ENCODE measurements at places on chromosomes 5 and 9. TPM values are rescaled to one million over a fixed set of nuclear protein-coding genes. Genes with fewer than 3 reads are reported as not detected.

The C9 gene
- total RNA-seq, result 0.07 TPM

The PIP5KL1 gene
- 4.9 TPM for total RNA-seq

The MARVELD2 gene
- 10.6 TPM for total RNA-seq

DNA sequence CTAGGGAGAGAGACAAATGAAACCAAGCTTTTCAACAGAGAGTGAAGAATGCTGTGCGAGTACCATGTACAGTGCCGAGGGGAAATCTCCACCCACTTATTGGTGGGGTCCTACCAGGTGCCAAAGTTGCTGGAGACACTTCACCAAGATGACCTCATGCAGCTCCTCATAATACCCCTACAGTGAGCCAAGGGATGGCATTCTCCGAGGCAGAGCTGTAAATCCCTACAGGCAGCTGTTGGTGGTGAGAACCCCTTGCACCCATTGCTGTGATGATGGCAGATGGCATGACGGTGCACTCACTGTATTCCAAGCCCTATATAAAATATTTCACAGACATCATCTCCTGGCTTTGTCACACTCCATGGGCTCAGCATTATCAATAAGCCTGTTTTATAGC is 464.9 kb downstream of the SPOCK1 start:
- H3K36me3 ChIP-seq, result peaks cover 2% of the 10 kb centered on the region
- no peak overlapping the region for H3K27ac ChIP-seq
- H3K27me3 ChIP-seq, result no peaks in the 10 kb centered on the region
- no peak for DNase-seq
- no peak overlapping the region for H3K4me3 ChIP-seq

The PCDHA4 gene
- 9.5 TPM for total RNA-seq

The DAB2 gene
- 84.5 TPM for total RNA-seq

The SH2D3C gene
- 5.8 TPM for total RNA-seq

DNA sequence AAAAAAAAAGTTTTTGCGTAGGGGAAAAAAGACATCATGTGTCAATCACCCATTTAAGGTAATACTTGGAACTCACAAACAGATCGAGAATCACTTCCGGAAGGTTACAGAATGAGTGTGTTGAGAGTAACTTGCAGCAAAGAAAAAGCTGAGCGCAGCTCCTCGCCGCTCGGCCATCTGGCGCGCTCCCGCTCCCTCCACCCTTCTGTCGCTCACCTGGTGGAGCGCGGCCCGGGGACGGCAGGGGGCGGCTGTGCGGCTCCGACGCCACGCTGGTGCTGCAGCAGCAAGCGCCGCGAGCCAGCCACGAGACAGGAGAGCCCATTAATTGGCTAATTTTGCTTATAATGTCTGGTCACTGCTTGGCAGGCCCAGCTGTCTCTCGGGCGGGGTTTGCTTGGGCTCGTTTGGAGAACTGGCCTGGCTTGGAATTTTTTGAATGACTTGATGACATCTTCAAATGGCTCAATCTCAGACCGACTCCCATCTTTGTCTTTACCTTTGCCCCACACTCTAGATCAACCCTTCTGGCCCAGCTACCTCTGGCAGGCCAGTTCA is 601.8 kb downstream of the CCDC171 start:
- no peak for DNase-seq
- H3K27me3 ChIP-seq, result no peaks in the 10 kb centered on the region
- H3K4me3 ChIP-seq, result peak overlapping the region; percentile 37
- peaks cover 6% of the 10 kb centered on the region for H3K4me1 ChIP-seq
- no peak overlapping the region for H3K27ac ChIP-seq

GRCh38 chr5:171390883-171391677 is 3.4 kb downstream of the NPM1 start:
- DNase-seq, result no peak
- no peak overlapping the region for H3K27ac ChIP-seq
- H3K36me3 ChIP-seq, result peaks cover 53% of the 10 kb centered on the region
- no peaks in the 10 kb centered on the region for H3K27me3 ChIP-seq

DNA sequence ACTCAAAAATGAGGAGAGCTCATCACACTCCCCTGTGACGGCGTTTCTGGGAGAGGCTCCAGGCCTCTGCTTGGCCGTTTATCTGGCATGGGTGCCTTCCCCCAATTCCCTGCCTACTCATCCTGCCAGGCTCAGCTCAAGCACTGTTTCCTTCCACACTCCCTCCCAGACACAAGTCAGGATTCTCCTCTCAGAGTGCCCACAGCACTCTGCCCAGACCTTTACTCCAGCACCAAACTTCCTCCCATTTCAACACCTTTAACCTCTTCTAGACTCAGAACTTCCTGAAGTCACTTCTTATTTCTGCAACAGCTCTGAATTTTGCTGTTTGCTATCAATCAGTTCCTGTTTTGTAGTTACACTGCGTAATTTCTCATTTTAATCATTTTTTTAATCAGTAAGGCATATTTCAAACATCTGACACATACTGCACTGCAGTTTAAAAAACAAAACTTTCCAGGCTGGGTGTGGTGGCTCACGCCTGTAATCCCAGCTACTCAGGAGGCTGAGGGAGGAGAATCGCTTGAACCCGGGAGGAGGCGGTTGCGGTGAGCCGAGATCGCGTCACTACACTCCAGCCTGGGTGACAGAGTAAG is 16.0 kb downstream of the TRMO start:
- no peak for DNase-seq
- H3K36me3 ChIP-seq, result peaks cover 8% of the 10 kb centered on the region
- no peak overlapping the region for H3K27ac ChIP-seq
- no peaks in the 10 kb centered on the region for H3K4me1 ChIP-seq

The KIF4B gene
- total RNA-seq, result not detected

The SPATA31E1 gene
- not detected for total RNA-seq

- no peak overlapping the region for H3K4me3 ChIP-seq
- no peaks in the 10 kb centered on the region for H3K36me3 ChIP-seq
- H3K4me1 ChIP-seq, result no peaks in the 10 kb centered on the region
- no peak overlapping the region for H3K27ac ChIP-seq
- DNase-seq, result no peak
Measured at GRCh38 chr5:148532969-148533670, 121.2 kb downstream of the HTR4 start.

The SOX30 gene
- 0.14 TPM for total RNA-seq

- H3K27me3 ChIP-seq, result no peaks in the 10 kb centered on the region
- H3K27ac ChIP-seq, result no peak overlapping the region
- no peak for DNase-seq
Measured at GRCh38 chr5:178790371-178790770, 59.9 kb upstream of the ZNF354A start.

GRCh38 chr5:41270423-41271251 is 57.3 kb upstream of the C6 start:
- no peaks in the 10 kb centered on the region for H3K27me3 ChIP-seq
- H3K4me1 ChIP-seq, result no peaks in the 10 kb centered on the region

DNA sequence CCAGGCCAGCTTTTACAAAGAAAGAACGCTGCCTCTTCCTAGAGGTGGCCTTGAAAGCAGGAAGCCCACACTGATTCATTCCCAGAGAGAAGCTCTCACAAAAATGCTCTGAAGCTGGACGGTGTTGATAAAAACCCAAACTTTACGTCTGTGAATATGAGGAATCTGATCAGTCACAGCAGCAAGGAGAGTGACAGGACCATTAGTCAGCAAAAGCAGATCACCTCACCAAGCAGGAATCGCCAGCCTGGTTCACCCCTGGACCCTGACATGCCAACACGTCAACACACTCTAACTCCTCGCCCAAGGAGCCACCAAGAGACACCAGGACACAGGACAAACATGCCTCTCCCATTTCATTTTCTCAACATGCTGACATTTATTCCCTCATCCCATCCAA is 70.6 kb upstream of the ZNF622 start:
- H3K27me3 ChIP-seq, result no peaks in the 10 kb centered on the region
- H3K4me1 ChIP-seq, result peaks cover 33% of the 10 kb centered on the region
- peak; percentile 53 for DNase-seq
- H3K27ac ChIP-seq, result peak overlapping the region; percentile 57
- H3K36me3 ChIP-seq, result no peaks in the 10 kb centered on the region

DNA sequence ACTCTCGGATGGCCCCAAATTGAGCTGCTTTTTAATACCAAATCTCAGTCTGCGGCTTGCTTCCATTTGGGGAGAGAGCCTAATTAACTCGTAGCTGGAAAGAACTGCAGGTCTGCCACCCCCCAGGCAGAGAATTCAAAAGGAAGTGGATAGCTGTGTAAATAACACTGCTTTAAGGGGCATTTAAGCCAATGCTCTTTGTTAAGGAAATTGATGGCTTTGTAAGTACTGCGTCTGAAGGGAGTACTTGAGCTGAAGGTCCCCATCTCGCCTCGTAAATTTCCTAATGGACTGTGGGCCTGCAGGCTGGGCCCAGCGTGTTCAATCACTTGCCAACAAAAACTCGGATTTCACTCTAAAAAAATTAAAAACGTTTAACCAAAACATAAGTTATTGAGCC is 132.7 kb downstream of the PAPPA start:
- DNase-seq, result no peak
- H3K36me3 ChIP-seq, result no peaks in the 10 kb centered on the region
- peaks cover 10% of the 10 kb centered on the region for H3K27me3 ChIP-seq
- H3K4me1 ChIP-seq, result peaks cover 16% of the 10 kb centered on the region
- H3K4me3 ChIP-seq, result no peak overlapping the region

DNA sequence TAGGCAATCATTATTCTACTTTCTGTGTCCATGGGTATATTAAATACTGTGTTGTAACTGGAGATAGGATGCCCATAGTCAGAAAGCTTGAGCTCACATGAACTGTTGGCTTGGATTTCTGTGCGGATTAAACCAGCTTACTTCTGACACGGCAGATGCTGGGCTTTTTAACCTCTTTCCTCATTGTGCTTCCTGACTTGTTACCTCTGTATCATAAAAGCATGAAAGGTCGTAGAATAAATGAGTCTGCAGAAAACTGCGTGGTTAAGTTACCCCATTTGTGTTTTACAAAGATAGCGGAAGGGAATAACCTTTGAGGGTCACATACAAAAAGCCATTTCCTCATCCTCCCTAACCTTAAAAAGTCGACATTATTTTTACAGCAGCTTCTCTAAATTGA is 199.5 kb upstream of the DMRT1 start:
- H3K27me3 ChIP-seq, result no peaks in the 10 kb centered on the region
- H3K4me1 ChIP-seq, result no peaks in the 10 kb centered on the region
- no peak overlapping the region for H3K4me3 ChIP-seq
- no peak for DNase-seq
- no peak overlapping the region for H3K27ac ChIP-seq
- no peaks in the 10 kb centered on the region for H3K36me3 ChIP-seq

The ZNF354C gene
- 3.3 TPM for total RNA-seq

The GABRA1 gene
- total RNA-seq, result 0.41 TPM

DNA sequence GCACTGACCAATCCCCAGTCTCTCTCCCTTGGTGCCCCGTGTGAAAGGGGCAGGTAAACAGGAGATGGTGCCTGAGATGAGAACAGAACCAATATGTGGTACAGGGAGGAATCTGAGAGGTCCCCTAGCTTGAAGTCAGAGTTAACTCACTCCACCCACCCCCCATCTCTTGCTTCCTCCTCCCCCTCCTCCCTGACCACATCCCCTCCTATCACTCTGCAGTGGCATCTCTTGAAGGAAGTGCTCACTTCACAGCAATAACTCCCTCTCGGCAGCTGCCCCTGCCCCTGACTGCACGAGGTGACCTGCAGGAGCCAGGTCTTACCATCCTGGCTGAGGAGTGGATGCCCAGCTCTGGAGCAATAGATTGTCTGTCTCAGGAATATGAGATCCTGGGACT is 224.0 kb downstream of the GAS1 start:
- no peak for DNase-seq
- H3K27me3 ChIP-seq, result no peaks in the 10 kb centered on the region
- no peaks in the 10 kb centered on the region for H3K36me3 ChIP-seq
- H3K4me3 ChIP-seq, result no peak overlapping the region
- peaks cover 27% of the 10 kb centered on the region for H3K4me1 ChIP-seq

The TMEM171 gene
- 0.38 TPM for total RNA-seq

DNA sequence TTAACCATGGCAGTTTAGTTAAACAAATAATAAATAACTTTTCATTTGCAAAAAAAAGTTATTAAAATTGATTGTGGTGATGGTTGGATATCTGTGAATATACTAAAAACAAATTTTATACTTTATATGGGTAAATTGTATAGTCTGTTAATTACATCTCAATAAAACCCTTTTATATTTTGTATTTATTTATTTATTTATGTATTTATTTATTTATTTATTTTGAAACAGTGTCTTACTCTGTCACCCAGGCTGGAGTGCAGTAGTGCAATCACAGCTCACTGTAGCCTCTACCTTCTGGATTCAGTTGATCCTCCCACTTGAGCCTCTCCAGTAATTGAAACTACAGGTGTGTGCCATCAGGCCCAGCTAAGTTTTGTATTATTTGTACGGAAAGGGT is 52.4 kb downstream of the OTP start:
- H3K4me3 ChIP-seq, result no peak overlapping the region
- DNase-seq, result no peak
- no peak overlapping the region for H3K27ac ChIP-seq
- H3K4me1 ChIP-seq, result no peaks in the 10 kb centered on the region
- H3K36me3 ChIP-seq, result no peaks in the 10 kb centered on the region

DNA sequence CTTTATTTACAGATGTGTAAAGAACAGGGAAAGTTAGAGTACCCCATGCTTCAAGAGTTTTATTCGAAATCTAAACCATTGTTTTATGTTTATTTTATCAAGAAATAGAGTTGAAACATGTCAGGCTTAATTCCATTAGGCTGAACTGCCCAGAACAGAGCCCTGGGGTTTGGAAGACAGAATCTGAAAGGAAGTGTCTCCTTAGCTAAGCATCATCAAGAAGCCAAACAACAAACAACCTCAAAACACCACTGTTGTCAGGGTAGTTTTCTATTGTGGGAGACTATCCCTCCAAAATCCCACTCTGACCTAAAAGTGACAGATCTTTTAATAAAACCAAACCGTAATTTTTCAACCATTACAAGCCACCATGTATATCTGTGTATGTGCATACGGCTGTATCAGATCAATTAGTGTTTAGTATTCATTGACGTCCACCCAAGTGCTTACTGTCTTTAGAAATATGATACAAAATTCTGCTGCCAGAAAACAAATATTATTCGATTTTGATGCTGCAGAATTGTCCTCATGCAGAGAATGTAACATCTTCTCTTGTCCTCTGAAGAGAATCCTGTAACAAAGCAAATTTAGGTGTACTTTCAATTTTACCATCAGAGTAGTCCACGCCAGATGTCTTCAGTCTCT is 271.9 kb upstream of the TMEM161B start:
- no peaks in the 10 kb centered on the region for H3K27me3 ChIP-seq
- no peaks in the 10 kb centered on the region for H3K36me3 ChIP-seq
- H3K4me3 ChIP-seq, result peak overlapping the region; percentile 20
- no peak for DNase-seq
- H3K27ac ChIP-seq, result no peak overlapping the region

GRCh38 chr5:98258939-98259338 is 514.5 kb upstream of the RGMB start:
- no peak overlapping the region for H3K4me3 ChIP-seq
- no peak overlapping the region for H3K27ac ChIP-seq
- H3K36me3 ChIP-seq, result no peaks in the 10 kb centered on the region
- no peaks in the 10 kb centered on the region for H3K27me3 ChIP-seq

The PCDHGC4 gene
- total RNA-seq, result 7.4 TPM

The NUDT2 gene
- total RNA-seq, result 12.9 TPM

GRCh38 chr5:102961671-102962070 is 158.3 kb downstream of the GIN1 start:
- H3K36me3 ChIP-seq, result no peaks in the 10 kb centered on the region
- no peak for DNase-seq
- no peak overlapping the region for H3K4me3 ChIP-seq
- peaks cover 14% of the 10 kb centered on the region for H3K4me1 ChIP-seq

The PLCXD3 gene
- total RNA-seq, result 0.55 TPM
